ENCODE measurements at places on chromosomes 2 and 18.

- no peak for DNase-seq
- H3K27me3 ChIP-seq = peaks cover 4% of the 10 kb centered on the region
- no peaks in the 10 kb centered on the region for H3K36me3 ChIP-seq
- no peak overlapping the region for H3K4me3 ChIP-seq
Measured at GRCh38 chr2:79713131-79713785, 200.4 kb downstream of the CTNNA2 start.

DNA sequence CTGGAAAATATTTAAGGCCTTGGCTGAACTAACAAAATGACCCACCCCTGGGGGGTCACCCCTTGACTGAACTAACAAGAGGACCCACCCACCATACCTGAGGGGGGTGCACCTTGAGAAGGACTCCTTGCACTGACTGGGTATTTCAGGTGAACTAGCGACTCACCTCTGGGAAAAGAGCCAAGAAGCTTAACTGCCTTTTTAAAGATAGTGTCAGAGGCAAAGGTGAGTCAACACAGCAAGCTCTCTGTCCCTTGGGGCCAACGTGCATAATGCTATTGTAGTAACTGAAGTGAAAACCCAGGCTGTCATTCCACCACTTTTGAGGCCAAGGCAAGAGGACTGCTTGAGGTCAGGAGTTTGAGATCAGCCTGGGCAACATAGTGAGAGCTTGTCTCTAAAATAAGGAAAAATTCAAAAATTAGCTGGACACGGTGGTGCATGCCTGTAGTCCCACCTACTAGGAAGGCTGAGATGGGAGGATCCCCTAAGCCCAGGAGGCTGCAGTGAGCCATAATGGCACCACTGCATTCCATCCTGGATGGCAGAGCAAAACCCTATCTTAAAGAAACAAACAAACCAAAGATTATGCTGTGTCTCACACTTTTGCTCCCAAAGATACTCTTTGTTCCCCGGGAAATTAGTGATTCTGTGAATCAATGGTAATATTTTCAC, 36.4 kb upstream of the ZCCHC2 start:
- no peak overlapping the region for H3K4me3 ChIP-seq
- no peak overlapping the region for H3K27ac ChIP-seq
- DNase-seq = no peak
- peaks cover 5% of the 10 kb centered on the region for H3K27me3 ChIP-seq
- no peaks in the 10 kb centered on the region for H3K36me3 ChIP-seq

- H3K4me1 ChIP-seq = no peaks in the 10 kb centered on the region
- H3K36me3 ChIP-seq = peaks cover 64% of the 10 kb centered on the region
- no peak for DNase-seq
- H3K4me3 ChIP-seq = no peak overlapping the region
- no peaks in the 10 kb centered on the region for H3K27me3 ChIP-seq
Measured at GRCh38 chr2:241584436-241584835, 25.9 kb downstream of the BOK start.

DNA sequence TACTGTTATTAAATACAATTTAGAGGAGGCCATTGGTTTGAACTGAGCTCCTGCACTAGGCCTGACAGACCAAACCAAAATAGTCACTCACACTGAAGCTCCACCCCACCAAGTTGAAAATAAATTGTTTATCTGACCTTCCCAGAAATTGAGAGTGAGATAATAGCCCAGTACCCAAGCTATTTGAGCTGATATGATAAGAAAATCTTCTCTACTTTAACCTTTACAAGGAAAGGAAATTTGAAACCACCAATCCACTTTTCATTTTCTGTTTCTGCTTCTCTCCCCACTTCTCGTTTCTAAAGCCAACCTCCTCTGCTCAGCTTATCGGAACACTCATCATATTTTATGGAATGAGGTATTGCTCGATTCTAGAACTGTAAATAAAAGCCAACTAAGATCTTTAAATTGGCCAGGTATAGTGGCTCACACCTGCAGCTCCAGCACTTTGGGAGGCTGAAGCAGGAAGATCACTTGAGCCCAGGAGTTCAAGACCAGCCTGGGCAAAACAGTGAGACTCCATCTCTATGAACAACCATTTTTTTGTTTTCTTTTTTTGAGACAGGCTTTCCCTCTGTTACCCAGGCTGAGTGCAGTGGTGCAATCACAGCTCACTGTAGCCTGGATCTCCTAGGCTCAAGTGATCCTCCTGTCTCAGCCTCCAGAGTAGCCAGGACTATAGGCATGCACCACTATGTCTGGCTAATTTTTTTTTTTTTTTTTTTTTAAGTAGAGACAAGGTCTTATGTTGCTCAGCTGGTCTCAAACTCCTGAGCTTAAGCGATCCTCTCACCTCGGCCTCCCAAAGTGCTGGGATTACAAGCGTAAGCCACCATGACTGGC, 13.3 kb upstream of the GALM start:
- peak overlapping the region; percentile 58 for H3K27ac ChIP-seq
- H3K4me1 ChIP-seq = peaks cover 46% of the 10 kb centered on the region
- no peak for DNase-seq
- no peak overlapping the region for H3K4me3 ChIP-seq

- no peak overlapping the region for H3K4me3 ChIP-seq
- H3K4me1 ChIP-seq = no peaks in the 10 kb centered on the region
- no peak for DNase-seq
- peaks cover 4% of the 10 kb centered on the region for H3K36me3 ChIP-seq
Measured at GRCh38 chr18:446941-447560, 53.5 kb downstream of the COLEC12 start.

GRCh38 chr18:79305911-79306310, 89.8 kb upstream of the NFATC1 start:
- DNase-seq = no peak
- no peak overlapping the region for H3K27ac ChIP-seq
- no peaks in the 10 kb centered on the region for H3K4me1 ChIP-seq
- peaks cover 42% of the 10 kb centered on the region for H3K36me3 ChIP-seq
- H3K27me3 ChIP-seq = no peaks in the 10 kb centered on the region

DNA sequence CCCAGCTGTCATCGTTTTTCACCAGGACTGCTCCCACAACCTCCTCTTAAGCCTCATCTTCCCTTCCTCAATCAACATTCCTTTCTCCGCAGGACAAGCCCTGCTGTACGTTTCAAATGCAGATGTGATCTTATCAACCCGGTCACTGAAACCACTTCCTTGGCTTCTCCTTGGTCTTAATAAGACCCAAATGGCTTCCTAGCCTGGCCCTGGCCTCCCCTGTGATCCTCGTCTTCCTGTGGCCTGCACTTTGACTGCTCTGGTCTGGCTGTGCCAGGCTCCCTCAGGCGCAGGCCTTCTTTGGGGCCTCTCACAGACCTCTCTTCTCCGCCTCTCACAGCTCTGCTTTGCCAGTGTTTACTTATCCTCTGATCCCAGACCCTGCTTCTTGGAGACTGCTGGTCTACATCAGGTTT, 4.7 kb upstream of the ADNP2 start:
- no peaks in the 10 kb centered on the region for H3K4me1 ChIP-seq
- H3K4me3 ChIP-seq = no peak overlapping the region
- peaks cover 9% of the 10 kb centered on the region for H3K27me3 ChIP-seq
- no peak for DNase-seq
- H3K27ac ChIP-seq = no peak overlapping the region

DNA sequence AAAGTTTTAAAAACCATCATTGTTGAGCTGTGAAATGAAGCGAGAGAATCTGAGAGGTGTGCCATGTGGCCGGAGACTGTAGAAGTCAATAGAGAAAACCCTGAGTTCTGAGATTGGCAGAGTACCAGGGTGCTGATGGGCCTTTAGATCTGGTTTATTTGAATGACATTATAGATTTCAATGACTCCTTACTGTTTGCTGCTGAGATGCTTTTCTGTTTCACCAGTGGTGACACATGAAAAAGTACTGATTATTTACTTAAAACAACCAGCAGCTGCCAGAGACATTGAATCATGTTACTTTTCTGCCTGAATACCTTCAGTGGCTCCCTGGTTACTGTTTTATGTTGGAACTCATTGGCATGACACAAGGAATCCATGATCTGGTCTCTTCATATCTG, 602.7 kb upstream of the ZNF804A start:
- H3K4me3 ChIP-seq = no peak overlapping the region
- peaks cover 2% of the 10 kb centered on the region for H3K27me3 ChIP-seq
- H3K4me1 ChIP-seq = no peaks in the 10 kb centered on the region
- H3K36me3 ChIP-seq = no peaks in the 10 kb centered on the region
- DNase-seq = no peak

GRCh38 chr2:2271469-2271941, 59.6 kb downstream of the MYT1L start:
- no peaks in the 10 kb centered on the region for H3K4me1 ChIP-seq
- DNase-seq = no peak
- no peak overlapping the region for H3K27ac ChIP-seq
- no peak overlapping the region for H3K4me3 ChIP-seq
- H3K36me3 ChIP-seq = no peaks in the 10 kb centered on the region
- no peaks in the 10 kb centered on the region for H3K27me3 ChIP-seq

- no peak overlapping the region for H3K4me3 ChIP-seq
- H3K27me3 ChIP-seq = peaks cover 9% of the 10 kb centered on the region
- no peaks in the 10 kb centered on the region for H3K36me3 ChIP-seq
- no peaks in the 10 kb centered on the region for H3K4me1 ChIP-seq
- H3K27ac ChIP-seq = no peak overlapping the region
Measured at GRCh38 chr2:152046940-152047339, 51.9 kb downstream of the CACNB4 start.

DNA sequence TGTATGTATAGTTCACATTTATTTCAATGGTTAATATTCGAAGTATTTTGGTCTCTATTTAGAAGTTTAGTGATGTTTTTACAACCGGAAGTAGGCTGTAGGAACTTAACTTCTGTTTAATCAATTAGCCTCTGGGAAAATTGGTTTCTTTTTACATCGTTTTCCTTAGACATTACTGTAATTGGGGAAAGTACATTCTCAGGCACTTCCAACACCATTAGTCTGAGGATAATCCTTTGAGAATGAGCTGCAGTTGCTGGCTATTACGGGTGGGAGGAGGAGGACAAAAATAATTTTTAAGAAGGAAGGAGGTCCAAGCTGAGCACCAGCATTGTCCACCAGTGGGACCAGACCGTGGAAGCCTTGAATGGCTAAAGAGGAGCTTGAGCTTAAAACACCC, 70.4 kb upstream of the ST3GAL5 start:
- H3K4me1 ChIP-seq = no peaks in the 10 kb centered on the region
- no peak overlapping the region for H3K4me3 ChIP-seq
- H3K36me3 ChIP-seq = no peaks in the 10 kb centered on the region
- H3K27me3 ChIP-seq = peaks cover 3% of the 10 kb centered on the region

Data from immature natural killer cell (primary cell).